ENCODE measurements at places on chromosomes 13 and 19. TPM values are rescaled to one million over a fixed set of nuclear protein-coding genes. Genes with fewer than 3 reads are reported as not detected.
A peak's percentile ranks its signal among the peaks of the same experiment; 100 is the strongest.

DNA sequence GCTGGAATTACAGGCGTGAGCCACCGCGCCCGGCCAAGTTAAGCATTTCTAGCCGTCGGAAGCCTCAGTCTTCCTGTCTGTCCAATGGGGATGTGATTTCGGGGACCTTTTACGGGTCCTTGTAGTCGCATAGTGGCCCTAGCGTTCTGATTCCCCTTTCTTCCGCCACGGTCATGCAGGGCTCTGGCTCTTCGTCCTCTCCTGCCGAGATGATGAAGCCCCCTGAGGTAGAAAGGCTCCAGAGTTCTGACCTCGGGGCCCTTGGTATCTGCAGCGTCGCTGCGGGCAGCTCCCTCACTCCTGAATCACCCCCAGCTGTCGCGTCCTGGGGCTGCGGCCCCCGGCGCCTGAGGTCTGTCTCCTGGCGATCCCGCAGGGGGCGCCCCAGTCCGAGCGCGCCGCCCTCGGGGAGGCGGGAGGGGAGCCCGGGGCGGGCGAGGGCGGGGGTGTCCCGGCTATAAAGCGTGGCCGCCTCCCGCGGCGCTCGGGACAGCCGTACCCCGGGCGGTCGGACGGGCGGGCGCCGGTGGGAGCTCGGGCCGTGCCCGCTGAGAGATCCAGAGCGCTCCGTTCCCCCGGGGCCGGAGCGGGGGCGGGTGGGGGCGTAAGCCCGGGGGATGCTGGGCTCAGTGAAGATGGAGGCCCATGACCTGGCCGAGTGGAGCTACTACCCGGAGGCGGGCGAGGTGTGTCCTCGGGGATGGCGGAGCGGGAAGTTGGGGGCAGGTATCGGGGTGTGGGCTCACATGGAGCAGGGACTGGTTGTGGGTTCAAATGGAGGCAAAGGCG, at the start of gene FOXA3:
Gene FOXA3 (plus strand): TSS at position 487 of the 789 bp plus-strand sequence. CDS start 131 bp downstream, at position 618.
- no peak within 1 kb of the TSS for H3K27ac ChIP-seq
- peaks cover 27% of the 10 kb centered on the region for H3K4me1 ChIP-seq
- peaks cover 7% of the 10 kb centered on the region for H3K36me3 ChIP-seq
- peak; percentile 39 for DNase-seq

- H3K36me3 ChIP-seq, result no peaks in the 10 kb centered on the region
- no peak overlapping the region for H3K4me3 ChIP-seq
- peaks cover 56% of the 10 kb centered on the region for H3K4me1 ChIP-seq
- no peaks in the 10 kb centered on the region for H3K27me3 ChIP-seq
These were observed 70.0 kb downstream of the INSR start for GRCh38 chr19:7224209-7224686.

GRCh38 chr19:8357007-8357521, 6.9 kb upstream of the ANGPTL4 start:
- H3K4me1 ChIP-seq, result peaks cover 27% of the 10 kb centered on the region
- no peaks in the 10 kb centered on the region for H3K36me3 ChIP-seq
- no peak for DNase-seq
- H3K27ac ChIP-seq, result no peak overlapping the region
- H3K4me3 ChIP-seq, result no peak overlapping the region

GRCh38 chr19:49585023-49585422, 3.9 kb downstream of the PRRG2 start:
- no peak for DNase-seq
- H3K36me3 ChIP-seq, result no peaks in the 10 kb centered on the region
- H3K4me3 ChIP-seq, result no peak overlapping the region

DNA sequence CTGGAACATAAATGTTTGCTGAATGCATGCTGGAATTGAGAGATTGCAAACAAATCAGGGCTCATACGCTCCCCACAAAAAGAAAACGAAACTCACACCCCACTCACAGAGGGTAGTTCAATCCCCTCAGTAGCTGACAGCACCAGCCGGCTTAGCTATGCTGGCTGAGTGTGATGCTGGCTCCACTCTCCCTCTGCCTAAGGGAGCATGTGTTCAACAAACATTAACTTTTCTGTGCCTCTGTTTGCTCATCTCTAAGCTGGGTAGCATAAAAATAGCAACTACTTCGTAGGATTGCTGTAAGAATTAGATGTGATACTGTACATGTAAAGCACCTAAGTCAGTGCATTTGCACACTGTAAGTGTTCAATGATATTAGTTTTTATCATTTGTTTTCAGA, 282.6 kb downstream of the FOXO1 start:
- no peak overlapping the region for H3K27ac ChIP-seq
- no peaks in the 10 kb centered on the region for H3K27me3 ChIP-seq
- no peaks in the 10 kb centered on the region for H3K4me1 ChIP-seq

DNA sequence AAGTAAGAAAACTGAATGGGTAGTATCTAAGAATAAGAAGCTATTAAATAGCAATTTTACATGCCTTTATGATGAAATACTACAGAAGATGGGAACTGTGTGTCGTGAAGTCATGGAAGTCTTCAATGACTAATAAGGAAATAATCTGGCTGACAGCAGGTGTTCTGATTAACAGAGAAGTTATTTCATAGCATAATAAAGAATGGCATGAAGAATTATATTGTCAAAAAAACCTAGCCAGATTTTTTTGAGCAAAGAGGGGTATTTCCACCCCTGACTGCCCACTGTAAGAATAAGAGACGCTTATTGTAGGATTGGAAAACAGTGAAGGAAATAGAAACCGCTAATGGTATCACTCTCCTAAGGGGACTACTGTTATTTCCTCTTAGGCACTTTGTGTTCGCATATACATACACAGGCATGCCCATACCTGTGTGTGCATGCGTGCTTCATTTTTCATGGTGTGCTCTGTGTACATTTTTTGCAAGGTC, 318.8 kb downstream of the SHISA2 start:
- no peak overlapping the region for H3K27ac ChIP-seq
- no peaks in the 10 kb centered on the region for H3K27me3 ChIP-seq
- H3K4me3 ChIP-seq, result no peak overlapping the region
- H3K4me1 ChIP-seq, result no peaks in the 10 kb centered on the region
- no peak for DNase-seq
- no peaks in the 10 kb centered on the region for H3K36me3 ChIP-seq

DNA sequence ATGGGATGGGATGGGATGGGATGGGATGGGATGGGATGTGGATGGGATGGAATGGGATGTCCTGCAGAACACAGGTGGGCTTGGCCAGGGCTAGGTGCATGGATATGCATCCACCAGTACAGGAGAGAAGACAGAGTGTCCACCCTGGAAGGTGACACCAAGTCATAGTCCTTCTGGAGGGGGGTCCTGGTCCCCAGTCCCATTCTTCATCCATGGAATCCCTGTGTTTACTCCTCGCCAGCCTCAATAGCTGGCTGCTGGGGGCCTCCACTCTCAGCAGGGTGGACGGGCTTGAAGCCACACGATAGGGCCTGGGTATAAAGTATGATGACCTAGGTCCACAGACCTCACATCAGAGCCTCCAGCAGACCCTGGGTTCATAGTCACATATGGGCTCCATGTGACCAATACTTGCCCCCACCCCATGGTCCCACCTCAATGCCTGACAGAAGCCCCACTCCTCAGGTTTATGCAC, 40.1 kb downstream of the RFX2 start:
- DNase-seq, result peak; percentile 9
- no peaks in the 10 kb centered on the region for H3K27me3 ChIP-seq
- H3K27ac ChIP-seq, result no peak overlapping the region
- no peak overlapping the region for H3K4me3 ChIP-seq

DNA sequence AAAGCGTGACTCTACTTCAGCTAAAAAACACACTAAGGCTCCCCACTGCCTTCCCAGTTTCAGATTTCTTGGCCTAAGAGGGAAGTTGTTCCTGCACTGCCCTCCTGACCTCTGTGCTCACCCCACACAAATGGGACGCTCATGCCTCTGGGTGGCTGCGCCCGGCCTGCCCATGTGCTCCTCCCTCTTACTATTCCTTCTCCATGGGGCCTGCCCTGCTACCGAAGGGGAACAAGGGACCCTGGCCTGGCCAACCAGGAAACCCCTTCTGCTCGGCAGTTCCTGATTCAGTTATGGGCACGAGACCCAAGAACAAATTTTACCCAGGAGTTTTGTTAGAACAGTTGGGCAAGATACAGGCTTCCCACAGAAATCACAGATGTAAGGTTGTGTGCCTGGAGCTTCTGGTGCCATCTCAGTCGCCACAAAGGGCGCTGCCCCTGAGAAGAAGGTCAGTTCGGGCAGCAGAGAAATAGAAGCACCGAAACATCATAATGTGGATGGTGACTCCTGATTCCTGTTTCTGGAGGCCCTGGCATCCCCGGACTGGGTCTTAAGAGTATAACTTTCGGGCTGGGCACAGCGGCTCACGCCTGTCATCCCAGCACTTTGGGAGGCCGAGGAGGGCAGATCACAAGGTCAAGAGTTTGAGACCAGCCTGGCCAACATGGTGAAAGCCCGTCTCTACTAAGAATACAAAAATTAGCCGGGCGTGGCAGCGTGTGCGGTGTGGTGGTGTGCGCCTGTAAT, 5.4 kb upstream of the PLPP2 start:
- peaks cover 17% of the 10 kb centered on the region for H3K27me3 ChIP-seq
- H3K27ac ChIP-seq, result no peak overlapping the region
- peaks cover 9% of the 10 kb centered on the region for H3K4me1 ChIP-seq
- no peak for DNase-seq
- no peaks in the 10 kb centered on the region for H3K36me3 ChIP-seq

- no peaks in the 10 kb centered on the region for H3K36me3 ChIP-seq
- no peak overlapping the region for H3K27ac ChIP-seq
- DNase-seq, result no peak
- no peaks in the 10 kb centered on the region for H3K4me1 ChIP-seq
These were observed 9.4 kb upstream of the DOCK9 start for GRCh38 chr13:98987275-98987674.

GRCh38 chr13:35086667-35087066, 144.6 kb downstream of the NBEA start:
- H3K27ac ChIP-seq, result no peak overlapping the region
- no peaks in the 10 kb centered on the region for H3K4me1 ChIP-seq
- no peaks in the 10 kb centered on the region for H3K27me3 ChIP-seq
- no peak for DNase-seq

DNA sequence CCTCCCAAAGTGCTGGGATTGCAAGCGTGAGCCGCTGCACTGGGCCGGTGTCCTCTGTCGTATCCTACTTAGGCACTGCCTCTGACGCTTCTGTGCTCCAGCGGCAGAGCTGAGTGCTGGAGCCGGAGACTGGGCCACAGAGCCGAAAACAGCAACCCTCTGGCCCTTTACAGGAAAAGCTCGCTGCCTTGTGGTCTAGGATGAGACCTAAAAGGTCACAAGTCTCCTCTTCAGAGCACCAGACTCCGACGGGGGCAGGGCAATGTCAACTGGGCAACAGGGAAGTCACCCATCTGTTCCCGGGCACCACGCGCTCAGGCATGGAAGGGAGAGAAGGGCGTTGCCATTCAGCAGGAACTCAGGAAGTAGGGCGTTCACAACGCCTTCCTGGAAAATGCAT, 91.7 kb downstream of the GADD45B start:
- DNase-seq, result peak; percentile 76
- no peaks in the 10 kb centered on the region for H3K36me3 ChIP-seq
- peak overlapping the region; percentile 15 for H3K27ac ChIP-seq
- no peak overlapping the region for H3K4me3 ChIP-seq
- H3K27me3 ChIP-seq, result no peaks in the 10 kb centered on the region
- H3K4me1 ChIP-seq, result no peaks in the 10 kb centered on the region

- no peaks in the 10 kb centered on the region for H3K27me3 ChIP-seq
- no peaks in the 10 kb centered on the region for H3K4me1 ChIP-seq
- H3K27ac ChIP-seq, result no peak overlapping the region
These were observed 764.7 kb upstream of the SLITRK1 start for GRCh38 chr13:84646957-84647356.

GRCh38 chr19:48950159-48950558, 4.5 kb upstream of the BAX start:
- DNase-seq, result no peak
- no peaks in the 10 kb centered on the region for H3K27me3 ChIP-seq
- no peaks in the 10 kb centered on the region for H3K36me3 ChIP-seq

The OR7D2 gene
- 0.11 TPM for total RNA-seq

The SGCG gene
- total RNA-seq, result not detected

The CCDC194 gene
- 5.6 TPM for total RNA-seq

The TPTE2 gene
- total RNA-seq, result not detected

The PSG1 gene
- not detected for total RNA-seq

The ZNF329 gene
- 10.5 TPM for total RNA-seq

The PROZ gene
- not detected for total RNA-seq
